Right forelimb (tissue), 1 donor: ENCODE measurements at places on chromosomes 6 and 20.

DNA sequence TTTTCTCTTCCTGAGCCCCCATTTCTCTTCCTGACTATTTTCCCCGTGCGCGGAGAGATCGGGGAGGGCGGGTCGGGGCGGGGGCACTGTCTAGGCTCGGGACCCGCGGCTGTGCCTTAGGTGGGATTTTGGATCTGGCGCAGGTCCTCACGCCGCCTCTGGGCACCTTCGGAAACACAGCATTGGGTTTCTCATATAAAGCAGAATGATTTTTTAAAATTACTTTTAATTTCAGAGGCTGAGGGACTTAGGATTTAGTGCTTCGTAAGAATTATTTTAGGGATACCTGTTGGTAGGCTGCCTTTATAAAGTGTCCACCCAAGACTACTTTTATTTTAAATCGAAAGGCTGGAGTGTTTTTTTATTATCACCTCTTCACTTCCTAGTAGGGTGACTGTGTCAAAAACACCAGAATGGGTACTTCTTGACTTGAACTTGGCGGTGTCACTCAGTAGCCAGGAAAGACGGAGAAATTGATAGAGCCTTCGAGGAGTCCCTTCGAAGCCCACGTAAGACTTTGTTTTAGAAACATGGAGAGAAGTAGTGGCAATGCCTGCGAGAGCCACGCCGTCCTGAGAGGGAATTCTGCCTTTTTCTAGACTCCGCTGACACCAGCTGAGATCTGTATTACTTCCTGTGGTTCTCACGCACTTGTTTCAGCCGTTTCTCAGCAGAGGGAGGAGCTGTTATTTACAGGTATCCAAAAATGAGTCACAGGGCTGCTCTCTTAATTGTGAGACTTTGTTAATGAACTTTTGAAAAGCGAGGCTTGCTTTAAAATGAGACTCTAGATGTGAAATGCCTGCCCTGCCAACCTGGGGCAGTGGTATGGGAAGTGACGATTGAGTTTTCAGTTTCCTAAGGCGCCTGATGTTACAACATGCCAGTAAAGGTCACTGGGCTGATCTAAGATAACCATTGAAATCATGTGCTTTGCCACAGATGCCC, 667 bp downstream of the STX11 start:
- DNase-seq = peak; percentile 62

- no peak for DNase-seq
These were observed 85.6 kb downstream of the GPR6 start for GRCh38 chr6:110063594-110064263.

- DNase-seq = no peak
These were observed 119.8 kb upstream of the AKAP12 start for GRCh38 chr6:151119823-151120524.

- no peak for DNase-seq
These were observed 32.3 kb upstream of the OVOL2 start for GRCh38 chr20:18090044-18090443.
